ENCODE measurements at places on chromosomes 5 and 9.

DNA sequence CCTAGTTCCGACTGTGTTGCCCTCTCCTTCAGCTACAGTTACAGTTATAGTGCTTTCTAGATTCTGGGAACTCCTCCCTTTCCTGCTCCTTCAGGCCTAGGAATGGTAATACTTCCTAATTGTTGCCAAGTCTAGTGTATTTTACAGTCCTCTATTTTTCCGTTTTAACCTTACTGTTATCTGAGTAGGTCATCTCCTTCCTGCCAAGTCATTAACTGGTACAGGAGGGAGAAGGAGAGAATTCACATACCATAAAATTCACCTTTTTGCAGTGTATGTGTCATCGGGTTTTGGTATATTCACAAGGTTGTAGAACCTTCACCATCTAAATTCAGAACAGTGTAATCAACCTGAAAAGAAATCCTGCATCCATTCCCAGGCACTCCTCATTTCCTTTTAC is 335.4 kb upstream of the MEF2C start:
- DNase-seq, result no peak

GRCh38 chr9:77403239-77403638 is 225.9 kb downstream of the VPS13A start:
- DNase-seq, result no peak

DNA sequence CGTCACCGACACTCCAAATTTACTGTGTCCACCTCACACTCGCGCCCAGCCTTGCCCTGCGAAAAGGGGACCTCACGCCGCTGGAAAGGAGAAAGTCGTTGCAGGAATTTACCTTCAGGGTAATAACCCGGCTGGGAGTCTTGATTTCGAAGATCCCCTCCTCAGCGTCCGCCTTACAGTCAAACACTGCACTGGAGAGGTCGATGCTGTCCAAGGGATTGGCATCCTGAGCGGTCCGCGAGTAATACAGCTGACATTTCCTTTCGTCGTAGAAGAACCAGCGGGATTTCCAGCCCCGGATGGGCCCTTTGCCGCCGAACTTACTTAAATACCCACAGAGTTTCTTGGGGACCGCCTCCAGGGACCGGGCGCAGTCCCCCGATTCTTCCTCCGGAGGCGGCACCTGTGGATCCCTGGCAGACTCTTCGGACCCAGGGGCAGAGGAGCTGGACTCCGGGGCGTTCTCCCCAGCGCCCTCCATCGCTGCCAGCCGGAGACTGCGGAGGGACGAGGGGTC is 330 bp downstream of the TBC1D2 start:
- no peak for DNase-seq

- no peak for DNase-seq
Measured at GRCh38 chr9:3768286-3768685, 242.5 kb upstream of the RFX3 start.

GRCh38 chr5:35436400-35437057 is 181.1 kb upstream of the SPEF2 start:
- DNase-seq, result peak; percentile 9
